ENCODE measurements at places on chromosomes 12 and 14.

- no peak for DNase-seq
Measured at GRCh38 chr14:74935360-74935680, 12.3 kb upstream of the RPS6KL1 start.

- DNase-seq, result no peak
Measured at GRCh38 chr14:72610831-72611200, 283.1 kb downstream of the DPF3 start.

DNA sequence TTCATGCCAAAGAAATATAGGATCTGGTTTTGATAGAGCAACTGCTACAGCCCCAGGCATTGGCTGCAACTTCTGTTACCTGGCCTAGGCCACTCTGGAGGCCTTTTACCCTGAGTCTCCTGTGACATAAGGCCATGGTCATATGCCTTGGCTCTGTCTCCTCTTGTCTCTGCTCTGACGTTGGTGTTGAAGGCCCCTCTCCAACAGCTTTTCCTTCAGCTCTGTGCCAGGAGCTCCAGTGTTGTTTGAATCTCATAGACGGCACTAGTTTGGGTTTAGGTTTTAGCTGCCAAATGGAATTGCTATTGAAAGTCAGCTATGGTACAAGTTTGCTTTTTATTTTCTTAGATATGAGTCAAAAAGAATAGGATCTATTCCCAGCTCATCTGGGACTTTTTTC is 41.1 kb downstream of the TTLL5 start:
- no peak for DNase-seq

DNA sequence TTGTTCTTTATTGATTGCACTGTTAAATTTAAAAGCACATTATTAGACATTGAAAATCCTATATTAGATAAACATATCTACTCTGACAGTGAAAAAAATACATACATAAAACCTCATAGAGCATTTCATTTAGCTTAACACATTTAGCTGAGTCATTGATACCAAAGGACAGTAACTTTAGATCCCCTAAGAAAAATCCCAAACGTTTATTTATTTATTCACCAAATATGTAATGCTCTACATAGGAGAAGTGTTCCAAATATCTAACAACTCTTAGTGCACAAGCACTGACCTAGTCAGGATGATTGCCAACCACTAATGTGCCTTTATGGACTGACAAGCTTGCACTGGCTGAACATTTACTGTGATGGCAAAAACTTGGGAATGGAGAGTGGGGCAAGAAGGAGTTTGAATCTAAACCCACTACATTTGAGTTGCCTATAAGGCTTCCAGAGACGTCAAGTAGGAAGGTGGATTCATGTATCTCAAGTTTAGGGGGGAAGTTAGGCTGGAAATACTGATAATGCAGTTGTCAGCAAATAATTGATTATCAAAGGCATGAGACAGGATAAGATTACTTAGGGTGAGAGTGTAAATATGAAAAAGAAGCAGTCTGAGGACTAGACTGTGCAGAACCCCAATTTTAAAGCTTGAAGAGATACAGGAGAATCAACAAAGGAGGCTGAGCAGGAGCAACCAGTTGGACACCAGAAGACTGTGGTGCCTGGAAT is 156.4 kb downstream of the PLCZ1 start:
- no peak for DNase-seq
